ENCODE measurements at places on chromosomes 12 and 14.

GRCh38 chr12:109064143-109064542, 11.8 kb downstream of the USP30 start:
- no peak for DNase-seq

DNA sequence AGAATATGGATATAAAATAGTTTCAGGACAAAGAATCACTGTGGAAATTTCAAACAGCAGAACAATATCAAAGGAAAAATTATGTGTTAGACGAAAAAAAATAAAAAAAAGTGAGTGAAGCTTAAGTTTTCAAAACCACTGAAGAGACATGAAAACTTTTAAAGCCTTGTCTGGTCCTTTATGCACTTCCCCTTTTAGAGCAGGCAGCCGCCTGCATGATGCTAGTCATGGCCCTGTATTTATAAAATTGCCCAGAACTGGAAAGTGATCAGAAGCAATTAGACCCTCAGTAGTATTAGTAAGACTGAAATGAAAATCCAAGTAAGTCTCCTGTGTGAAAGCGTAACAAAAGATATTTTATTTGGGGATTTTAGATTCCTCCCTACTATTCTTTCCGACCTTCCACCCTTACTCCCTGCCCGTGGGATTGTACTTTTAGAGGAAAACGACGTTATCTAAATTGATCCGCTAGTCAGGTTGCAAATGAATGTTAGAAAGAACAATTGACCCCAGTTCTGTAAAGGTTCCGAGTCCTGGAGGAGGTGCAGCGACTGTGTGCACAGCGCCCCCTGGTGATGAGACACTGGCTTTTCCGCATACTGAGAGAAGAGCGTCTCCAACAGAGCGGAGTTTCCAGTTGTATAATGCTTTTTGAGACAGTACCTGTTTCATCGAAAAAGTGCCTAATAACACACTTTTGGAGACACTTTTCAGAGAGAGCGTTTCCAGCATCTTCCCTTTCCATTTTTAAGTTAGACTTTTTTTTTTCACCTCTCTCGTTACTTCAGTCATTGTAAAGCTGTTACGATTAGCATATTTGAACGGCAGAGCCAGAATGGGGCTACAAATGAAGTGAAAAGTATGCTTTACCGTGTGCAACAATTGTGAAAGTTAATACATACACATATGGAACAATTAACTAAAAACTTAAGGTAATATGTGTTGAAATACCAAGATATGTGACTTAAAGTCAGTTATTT, 12.4 kb downstream of the MGST1 start:
- DNase-seq: no peak

GRCh38 chr12:4293966-4294505, 20.5 kb downstream of the CCND2 start:
- no peak for DNase-seq

GRCh38 chr14:97298736-97299135, 501.6 kb downstream of the VRK1 start:
- no peak for DNase-seq

DNA sequence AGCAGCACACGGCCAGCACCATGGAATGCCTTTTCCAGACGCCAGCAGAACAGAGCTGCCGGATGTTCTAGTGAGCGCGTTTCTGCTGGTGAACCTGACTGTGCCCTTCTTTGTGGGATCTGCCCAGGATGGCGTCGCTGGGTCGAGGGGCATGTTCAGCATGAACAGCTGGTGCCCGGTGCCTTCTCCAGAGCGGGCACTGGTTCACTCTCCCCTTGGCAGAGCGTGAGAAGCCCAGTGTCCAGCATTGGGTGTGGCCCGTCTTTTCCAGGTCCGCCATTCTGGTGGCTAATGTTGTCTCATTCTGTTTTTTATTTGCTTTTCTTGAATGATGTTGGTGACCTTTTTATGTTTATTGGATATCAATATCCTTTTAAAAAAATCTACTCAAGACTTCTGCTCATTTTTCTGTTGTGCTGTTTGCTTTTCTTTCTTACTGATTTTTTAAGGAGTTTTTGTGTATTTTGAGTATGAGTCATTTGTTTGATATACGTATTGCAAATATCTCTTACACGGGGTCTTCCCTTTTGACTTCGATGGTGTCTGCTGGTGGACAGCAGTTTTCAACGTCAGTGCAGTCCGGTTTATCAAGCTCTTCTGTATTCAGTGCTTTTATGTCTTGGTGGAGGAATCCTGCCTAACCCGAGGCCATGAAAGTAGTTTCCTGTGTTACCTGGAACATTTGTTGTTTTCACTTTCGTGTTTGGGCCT, 74.3 kb downstream of the ADGRD1 start:
- DNase-seq: no peak

DNA sequence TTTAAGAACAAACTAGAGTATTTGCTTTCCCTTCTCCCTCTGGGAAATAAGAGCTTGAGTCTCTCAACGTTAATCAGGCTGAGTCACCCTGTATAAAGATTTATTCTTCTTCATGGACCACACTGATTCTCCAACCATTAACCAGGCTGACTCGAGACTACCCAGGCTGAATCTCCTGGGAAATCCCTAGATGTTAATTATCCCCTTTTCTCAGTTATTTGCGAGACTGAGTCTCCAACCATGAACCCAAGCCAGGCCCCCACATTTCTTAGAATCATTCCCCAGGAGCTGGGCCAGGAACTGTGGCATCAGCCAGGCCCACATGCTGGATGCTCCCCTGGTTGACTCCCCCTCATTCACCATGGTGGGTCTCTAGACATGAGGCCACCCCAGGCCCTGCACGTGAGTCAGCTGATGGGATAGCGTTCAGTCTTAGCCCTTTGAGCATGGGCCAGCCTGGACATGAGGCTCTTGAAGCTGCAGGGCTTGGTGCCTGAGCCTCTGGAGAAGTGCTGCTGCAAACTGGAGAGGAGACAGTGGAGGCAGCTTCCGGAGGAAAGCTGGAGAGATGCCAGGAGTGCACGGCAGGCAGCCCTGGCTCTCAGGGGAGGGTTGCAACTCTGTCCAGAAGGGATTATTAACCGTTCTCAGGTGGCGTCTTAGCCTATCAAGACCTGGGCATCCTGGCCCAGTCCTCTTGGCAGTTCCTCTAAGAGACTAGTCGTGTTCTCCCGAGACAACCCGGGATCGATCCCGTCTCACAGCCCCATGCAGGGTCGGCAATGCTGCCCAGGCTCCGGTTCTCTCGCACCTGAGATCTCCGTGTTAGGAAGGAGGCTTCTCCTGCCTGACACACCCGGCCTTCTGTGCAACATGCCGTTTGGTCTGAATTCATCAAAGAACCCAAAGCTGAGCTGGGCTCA, 296.6 kb downstream of the ADGRD1 start:
- DNase-seq: no peak

DNA sequence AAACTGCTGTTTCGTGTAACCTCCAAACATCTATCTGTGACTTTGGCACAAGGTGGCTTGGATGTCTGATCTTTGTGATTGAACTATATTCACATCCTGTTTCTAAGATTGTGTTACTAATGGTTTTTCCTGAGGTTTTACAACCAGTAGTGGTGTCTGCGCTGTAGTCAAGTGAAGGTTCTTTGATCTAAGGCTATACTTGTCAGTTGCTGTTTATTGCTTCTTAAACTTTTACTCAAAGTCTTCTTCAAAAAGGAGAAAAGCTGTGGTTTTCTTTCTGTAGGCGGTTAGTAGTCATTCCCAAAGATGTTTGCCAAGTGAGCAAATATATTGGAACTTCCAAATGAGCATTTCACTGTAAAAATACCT, 12.3 kb upstream of the CALM1 start:
- DNase-seq: peak; percentile 16

DNA sequence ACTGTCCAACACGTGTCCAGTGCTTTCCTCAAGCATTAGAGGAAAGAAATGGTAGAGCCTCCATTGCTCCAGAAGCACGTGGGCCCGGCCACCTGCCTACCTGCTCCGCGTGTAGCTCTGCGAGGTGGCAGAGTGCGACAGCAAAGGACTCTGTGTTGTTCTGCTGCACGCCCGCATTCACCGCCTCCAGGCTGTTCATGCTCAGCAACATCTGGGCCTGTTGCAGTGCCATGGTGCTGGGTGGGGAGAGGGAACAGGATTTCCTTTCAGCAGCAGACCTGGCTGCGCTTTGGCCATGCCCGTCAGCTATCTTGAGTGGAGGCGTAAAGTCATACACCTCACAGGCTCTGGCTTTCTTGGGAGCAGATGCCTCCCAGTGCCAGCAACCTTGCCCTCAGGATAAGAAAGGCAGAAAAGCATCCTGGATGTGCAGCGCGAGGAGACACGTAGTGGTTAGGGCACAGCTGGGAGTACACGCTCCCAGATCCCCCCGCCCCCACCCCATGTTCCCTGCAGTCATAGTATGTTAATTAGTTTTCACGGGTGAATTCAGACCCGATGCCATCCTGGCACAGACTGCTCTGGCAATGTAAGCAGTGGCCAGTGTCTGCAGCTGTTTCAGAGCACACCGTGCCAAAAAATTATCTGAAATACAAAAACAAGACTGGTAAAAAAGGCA, 25.1 kb downstream of the ANAPC5 start:
- no peak for DNase-seq

- no peak for DNase-seq
These were observed at the start of gene TMEM132D for GRCh38 chr12:129903956-129904829. Gene TMEM132D, minus strand, starts transcription at chr12:129904025.

DNA sequence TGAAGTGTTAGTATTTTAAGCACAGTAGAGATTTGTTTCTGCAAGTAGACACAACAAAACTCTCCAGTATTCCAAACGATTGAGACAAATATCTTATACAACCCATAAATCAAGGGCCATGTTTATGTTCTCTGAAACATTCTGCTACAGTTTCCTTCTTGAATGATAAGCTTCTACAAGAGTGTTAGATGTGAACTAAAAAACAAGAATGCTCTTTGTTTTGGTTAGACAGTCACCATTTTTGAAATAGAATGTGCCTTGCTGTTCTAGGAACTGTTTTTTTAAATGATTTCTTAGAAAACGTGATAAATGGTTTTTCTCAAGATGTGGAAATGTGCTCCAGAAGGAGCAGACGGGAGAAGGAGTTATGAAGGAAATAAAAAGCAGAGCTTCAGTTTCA, 1656.3 kb upstream of the FLRT2 start:
- DNase-seq: no peak

GRCh38 chr14:73816393-73816816, 35.2 kb upstream of the PTGR2 start:
- DNase-seq: no peak

DNA sequence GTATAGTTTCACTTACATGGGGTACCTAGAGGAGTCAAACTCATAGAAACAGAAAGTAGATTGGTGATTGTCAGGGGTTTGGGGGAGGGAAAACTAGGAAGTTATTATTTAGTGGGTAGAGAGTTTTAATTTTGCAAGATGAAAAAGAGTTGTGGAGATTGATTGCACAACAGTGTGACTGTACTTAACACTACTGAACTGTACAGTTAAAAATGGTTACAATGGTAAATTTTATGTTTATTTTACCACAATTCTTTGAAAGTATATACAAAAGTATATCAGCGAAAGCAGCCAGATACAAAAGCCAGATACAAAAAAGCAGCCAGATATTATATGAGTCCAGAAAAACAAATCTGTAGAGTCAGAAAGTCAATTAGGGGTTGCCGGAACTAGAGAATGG, 247.6 kb downstream of the IPO8 start:
- DNase-seq: no peak

GRCh38 chr14:76015668-76016067, 30.1 kb downstream of the IFT43 start:
- DNase-seq: no peak

DNA sequence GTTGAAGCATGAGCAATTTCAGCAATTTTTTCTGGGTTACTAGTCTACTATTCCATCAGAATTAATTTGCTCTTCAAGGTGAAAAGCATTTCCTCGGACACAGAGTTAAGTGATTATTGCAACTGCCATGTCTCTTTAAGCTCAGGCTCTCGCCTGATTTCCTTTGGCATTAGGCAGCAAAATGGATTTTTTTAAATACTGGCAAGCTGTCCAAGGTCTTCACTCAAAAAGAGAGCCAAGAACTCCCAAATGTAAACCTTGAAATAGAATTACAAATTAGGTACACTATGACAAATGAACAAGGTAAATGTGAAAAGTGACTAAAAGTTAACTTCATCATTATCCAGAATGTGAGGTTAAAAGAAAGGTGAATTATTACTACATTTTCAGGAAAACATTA, 111.9 kb downstream of the GARIN6 start:
- no peak for DNase-seq

DNA sequence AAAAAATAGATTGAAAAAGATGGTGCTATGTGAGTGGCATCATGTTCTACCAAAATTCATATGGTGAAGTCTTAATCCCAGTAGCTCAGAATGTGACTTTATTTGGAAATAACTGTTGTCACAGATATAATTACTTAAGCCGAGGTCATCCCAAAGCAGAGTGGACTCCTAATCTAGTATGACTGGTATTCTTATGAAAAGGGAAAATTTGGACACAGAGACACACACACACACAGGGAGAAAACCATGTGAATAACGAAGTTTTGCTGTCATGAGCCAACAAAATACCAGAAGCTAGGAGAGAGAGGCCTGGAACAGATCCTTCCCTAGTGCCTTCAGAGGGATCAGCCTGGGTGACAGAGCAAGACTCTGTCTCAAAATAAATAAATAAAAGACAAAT, 62.6 kb downstream of the FAR2 start:
- DNase-seq: no peak

- no peak for DNase-seq
These were observed 119.1 kb downstream of the ITPR2 start for GRCh38 chr12:26713885-26714383.

GRCh38 chr12:94650143-94651056, at the start of gene TMCC3:
Gene TMCC3, minus strand, starts transcription at chr12:94650557. Its CDS starts 127 bp downstream, at chr12:94650430.
- DNase-seq: peak; percentile 11

GRCh38 chr14:88551094-88551870, 3.5 kb downstream of the PTPN21 start:
- DNase-seq: peak; percentile 19

GRCh38 chr12:120721866-120722265, 3.8 kb upstream of the ACADS start:
- DNase-seq: no peak

DNA sequence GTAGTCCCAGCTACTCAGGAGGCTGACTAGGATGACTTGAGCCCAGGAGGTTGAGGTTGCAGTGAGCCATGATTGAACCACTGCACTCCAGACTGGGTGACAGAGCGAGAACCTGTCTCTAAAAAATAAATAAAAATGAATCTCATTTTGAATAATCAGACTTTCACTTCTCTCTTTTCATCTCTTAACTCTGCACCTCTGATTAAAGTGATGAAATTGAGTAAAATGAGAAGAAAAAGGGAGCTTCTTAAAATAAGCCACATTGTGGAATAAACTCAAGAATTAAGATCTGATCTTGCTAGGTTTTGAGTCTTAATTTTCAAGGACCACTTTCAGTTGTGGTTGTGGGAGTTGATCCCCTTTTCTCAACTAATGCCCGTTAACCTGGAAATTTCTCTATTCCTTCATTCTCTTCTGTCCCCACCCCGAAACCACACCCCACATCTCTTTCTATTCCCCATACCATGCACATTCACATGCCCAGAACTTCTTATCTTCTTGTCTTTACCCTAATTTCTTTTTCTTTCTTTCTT, 70.9 kb upstream of the ETV6 start:
- no peak for DNase-seq

- DNase-seq: no peak
These were observed 112.8 kb downstream of the DACT1 start for GRCh38 chr14:58750321-58751269.

- no peak for DNase-seq
These were observed 61.1 kb downstream of the PRIMA1 start for GRCh38 chr14:93727039-93727740.
